ENCODE measurements at places on chromosomes 6 and 20. TPM values are rescaled to one million over a fixed set of nuclear protein-coding genes. Genes with fewer than 3 reads are reported as not detected.

Gene RNF182
- total RNA-seq, result 18.4 TPM

Gene HLA-DRA
- 40.0 TPM for total RNA-seq

Gene UST
- 17.5 TPM for total RNA-seq

Gene DACT2
- 15.9 TPM for total RNA-seq

Gene ZSWIM1
- total RNA-seq, result 9.4 TPM

Gene SNAI1
- 0.22 TPM for total RNA-seq

Gene OVOL2
- 1.1 TPM for total RNA-seq

Gene RALY
- 78.5 TPM for total RNA-seq

Gene C6orf52
- not detected for total RNA-seq

Gene FRMD1
- total RNA-seq, result not detected

Gene PBOV1
- total RNA-seq, result not detected

Gene HLA-DQA2
- not detected for total RNA-seq

Gene SSR1
- total RNA-seq, result 93.8 TPM

Gene C20orf96
- total RNA-seq, result 12.6 TPM

Gene GGTLC1
- not detected for total RNA-seq

Gene CST5
- not detected for total RNA-seq

Gene PRDM1
- 74.7 TPM for total RNA-seq

Gene ENPP5
- 8.9 TPM for total RNA-seq

Gene ATP6V1G2
- total RNA-seq, result 19.2 TPM

Gene LHFPL5
- 0.27 TPM for total RNA-seq

Gene ETV7
- total RNA-seq, result 0.38 TPM

Gene MOCS1
- total RNA-seq, result 20.8 TPM

Gene CTCFL
- 0.27 TPM for total RNA-seq

Gene FAM83C
- 0.16 TPM for total RNA-seq

Gene ACSS1
- 30.0 TPM for total RNA-seq

Gene RREB1
- 55.9 TPM for total RNA-seq

Gene PTCHD4
- total RNA-seq, result 10.0 TPM

Gene RPN2
- 147 TPM for total RNA-seq

Gene ULBP2
- 1.8 TPM for total RNA-seq

Gene LCA5
- 34.3 TPM for total RNA-seq

Gene AHCY
- 69.5 TPM for total RNA-seq

Gene C20orf204
- 1.0 TPM for total RNA-seq

Gene PRPH2
- 147 TPM for total RNA-seq

Gene BNIP5
- 0.11 TPM for total RNA-seq

Gene ZKSCAN8
- total RNA-seq, result 53.1 TPM

Gene OXT
- total RNA-seq, result not detected

Gene TMEM74B
- 7.1 TPM for total RNA-seq

Gene NCR2
- total RNA-seq, result not detected

Gene HLA-A
- 112 TPM for total RNA-seq

Gene PHACTR3
- 8.1 TPM for total RNA-seq

Gene UBD
- not detected for total RNA-seq

Gene SMOC2
- total RNA-seq, result 56.6 TPM

Gene PDE10A
- total RNA-seq, result 19.6 TPM

Gene REM1
- 3.3 TPM for total RNA-seq

Gene SCRT2
- total RNA-seq, result 4.3 TPM

Gene TRIM40
- total RNA-seq, result not detected

Gene KCNK16
- total RNA-seq, result not detected

Gene ELOVL4
- 35.3 TPM for total RNA-seq

Gene ZBTB46
- total RNA-seq, result 12.1 TPM

Gene GNAS
- 781 TPM for total RNA-seq

Gene PRSS16
- 0.66 TPM for total RNA-seq

Gene HSPA1L
- total RNA-seq, result 4.8 TPM

Gene DUSP15
- 9.0 TPM for total RNA-seq

Gene ZC2HC1B
- total RNA-seq, result not detected

Gene SLC12A5
- total RNA-seq, result 31.2 TPM

Gene DHX16
- total RNA-seq, result 29.3 TPM

Gene LRRN4
- not detected for total RNA-seq

Gene RIN2
- 52.7 TPM for total RNA-seq

Gene BPIFA1
- total RNA-seq, result not detected
